ENCODE measurements at places on chromosomes 16 and 17.

- DNase-seq: peak; percentile 62
These were observed 16.2 kb downstream of the CHST4 start for GRCh38 chr16:71542377-71542776.

DNA sequence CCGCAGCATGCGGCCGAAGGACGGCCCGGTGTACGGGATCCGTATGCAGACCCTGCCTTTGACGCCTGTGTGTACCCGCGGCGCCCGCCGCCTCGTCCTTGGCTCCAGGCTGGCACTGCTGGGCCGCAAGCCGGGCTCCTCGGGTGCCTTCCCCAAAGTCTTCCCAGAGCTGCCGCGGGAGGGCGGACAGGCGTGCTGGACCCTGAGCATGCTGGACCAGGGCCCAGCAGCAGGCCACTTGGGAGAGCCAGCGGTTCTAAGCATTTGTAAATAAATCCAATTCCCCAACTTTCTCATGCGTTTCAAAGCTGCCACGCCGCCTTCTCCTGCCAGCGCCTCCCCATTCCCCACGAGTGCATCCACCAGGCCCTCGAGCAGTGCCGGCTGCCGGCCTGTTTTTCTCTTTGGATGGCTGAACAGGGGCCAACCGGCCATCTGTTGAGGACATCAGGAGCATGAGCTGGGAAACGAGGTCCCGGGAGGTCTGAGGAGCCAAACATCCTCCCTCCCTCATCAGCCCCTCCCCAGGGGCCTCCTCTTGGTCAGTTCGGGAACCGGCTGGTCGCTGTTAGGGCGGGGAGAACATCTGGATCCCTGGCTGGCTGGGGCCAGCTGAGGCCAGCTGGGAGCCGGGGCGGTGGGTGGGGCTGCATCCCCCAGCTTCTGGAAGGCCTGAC is 20.5 kb upstream of the PABPN1L start:
- DNase-seq: no peak

GRCh38 chr16:19073344-19073743 is 5.9 kb downstream of the COQ7 start:
- no peak for DNase-seq

DNA sequence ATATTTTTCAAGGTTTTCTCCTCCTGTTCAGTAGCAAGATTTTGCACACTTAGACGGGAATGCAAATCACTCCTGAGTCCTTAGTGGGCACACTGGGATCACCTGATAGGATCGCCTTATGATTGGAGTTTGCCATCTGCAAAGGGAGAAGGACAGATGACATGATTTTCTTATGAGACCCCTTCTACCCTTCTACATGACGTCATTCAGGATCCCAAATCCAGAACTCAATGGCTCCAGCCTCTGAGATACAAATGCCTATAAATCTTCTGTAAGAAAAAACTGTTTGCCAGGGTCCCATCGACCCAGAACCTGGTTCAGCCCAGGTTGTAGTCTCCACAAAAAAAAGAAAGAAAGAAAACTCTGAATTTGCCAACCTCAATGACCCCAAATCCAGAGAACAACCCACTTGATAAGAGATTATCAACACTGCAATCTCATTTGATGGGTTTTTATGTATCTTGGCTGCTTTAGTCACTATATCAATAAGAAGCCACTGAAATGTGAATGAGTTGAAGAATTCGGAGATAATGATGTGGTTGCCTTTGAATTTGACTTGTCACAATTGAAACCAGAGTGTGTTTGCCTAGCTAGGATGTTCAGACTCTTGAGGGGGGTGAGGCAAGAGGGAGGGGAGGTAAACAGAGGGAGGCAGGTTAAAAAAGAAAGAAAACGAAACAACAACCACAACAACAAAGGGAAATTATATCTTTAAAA is 6.7 kb downstream of the ZNF423 start:
- no peak for DNase-seq

DNA sequence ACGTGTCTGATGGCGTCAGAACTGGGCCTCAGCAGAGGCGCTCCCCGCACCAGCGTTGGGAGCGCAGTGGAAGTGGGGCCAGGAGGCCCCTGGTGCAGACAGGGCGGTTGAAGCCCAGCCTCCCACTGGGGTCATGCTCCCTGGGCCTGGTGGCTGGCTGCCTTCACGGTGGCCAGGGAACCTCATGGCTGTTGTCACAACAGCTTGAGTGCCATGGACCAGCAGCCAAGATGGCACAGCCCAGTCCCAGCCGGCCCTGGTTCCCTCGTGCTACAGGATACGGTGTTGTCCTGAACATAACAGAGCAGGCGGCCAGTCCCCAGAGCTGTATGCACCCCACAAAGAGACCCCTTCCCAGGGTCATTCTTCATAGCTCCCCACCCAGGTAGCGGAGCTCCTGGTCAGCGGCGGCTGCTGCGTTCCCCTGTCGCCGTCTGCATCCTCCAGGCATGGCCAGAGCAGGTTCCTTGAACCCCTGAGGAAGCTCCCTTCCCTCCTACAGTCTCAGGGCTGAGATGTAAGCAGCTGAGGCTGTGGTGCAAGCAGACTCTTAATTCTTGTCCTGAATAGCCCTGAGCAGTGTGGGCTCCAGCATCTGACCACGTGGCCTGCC is 29.7 kb downstream of the NME3 start:
- no peak for DNase-seq

DNA sequence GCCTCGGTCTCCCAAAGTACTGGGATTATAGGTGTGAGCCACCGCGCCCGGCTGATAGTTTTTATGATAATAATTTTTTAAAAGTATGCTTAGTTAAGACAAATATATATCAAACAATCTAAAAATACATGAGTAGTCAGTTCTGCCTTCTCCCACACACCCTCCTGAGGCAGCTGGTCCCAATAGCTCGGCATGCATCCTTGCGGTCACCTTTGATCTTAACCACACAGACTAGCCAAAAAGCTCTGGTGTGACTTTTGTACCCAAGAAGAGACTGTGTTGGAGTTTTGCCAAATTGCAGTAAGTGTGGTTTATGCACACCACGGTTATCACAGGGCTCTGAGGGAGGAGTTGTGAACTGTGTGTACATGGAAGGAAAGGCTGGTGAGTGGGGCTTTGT is 25.6 kb downstream of the ATP6V0A1 start:
- no peak for DNase-seq

- DNase-seq: peak; percentile 32
These were observed 37.9 kb upstream of the SMIM36 start for GRCh38 chr17:55549140-55549539.

DNA sequence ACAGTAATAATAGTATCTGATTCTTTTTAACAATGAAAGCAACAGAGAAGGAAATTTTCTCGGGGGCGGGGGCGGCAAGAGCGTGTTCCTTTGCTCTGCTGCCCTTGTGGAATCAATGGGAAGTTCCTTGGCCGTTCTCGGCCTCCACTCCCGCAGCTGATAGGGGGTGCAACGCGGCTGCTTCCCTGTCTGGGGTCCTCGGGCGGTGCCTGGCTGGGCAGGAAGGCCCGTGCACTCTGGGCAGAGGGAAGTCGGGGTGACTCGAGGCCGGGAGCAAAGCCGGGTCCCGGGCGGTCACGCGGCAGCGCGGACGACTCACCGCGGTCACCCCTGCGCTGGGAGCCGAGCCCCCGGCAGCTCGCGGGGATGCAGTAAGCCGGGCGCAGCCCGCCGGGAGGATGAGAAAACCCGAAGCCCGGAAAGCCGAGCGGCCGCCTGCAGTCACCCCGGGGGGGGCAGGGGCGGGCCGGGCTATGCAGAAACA is 2.5 kb downstream of the TUBB3 start:
- DNase-seq: no peak

DNA sequence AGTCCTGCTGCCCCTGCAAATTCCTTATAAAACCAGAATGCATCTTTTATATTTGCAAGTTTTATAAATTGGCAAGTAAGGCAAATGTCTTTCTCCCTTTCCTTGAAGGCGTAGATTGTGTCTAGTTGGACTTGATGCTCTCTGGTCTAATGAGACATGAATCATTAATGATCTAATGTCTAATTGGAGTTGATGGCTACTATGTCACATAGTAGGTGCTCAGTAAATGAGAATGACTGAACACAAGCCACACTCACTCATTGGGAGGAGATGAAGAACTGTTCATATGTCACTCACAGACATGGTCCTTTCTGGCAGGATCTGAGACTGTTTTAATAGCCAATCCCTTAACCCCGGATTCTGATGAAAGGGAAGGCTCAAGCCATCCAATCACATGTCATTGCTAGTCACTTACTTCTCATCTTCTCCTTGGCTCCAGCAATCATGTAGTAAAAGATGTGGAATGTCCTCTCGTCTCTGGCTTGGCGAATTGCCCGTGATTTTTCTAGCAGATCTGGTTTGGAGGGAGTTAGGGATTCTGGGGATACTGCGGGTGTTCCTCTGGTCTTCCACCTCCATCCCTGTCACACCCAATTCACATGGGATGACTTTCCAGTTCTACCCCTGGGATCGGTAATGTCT is 81.0 kb downstream of the MYH11 start:
- no peak for DNase-seq
